ENCODE measurements at places on chromosomes 4 and X. TPM values are rescaled to one million over a fixed set of nuclear protein-coding genes. Genes with fewer than 3 reads are reported as not detected.
A peak's percentile ranks its signal among the peaks of the same experiment; 100 is the strongest.

DNA sequence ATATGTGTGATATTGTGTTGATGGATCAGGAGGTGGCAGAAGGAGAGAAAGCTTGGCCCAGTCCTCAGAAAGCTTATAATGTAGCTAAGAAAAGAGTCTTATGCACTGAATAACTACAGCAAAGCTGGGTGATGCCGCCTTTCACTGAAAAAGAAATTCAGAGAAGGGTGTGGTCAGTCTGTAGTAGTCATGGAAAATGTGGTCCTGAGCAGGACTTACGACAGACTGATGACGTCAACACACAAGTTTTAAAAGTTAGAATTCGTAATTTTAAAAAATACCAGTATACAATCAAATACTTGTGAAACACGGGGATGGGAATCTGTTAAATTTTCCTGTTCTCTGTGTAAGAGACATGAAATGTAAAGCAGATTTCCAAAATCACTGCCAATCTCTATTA, 87.0 kb upstream of the RAPGEF2 start:
- H3K27me3 ChIP-seq: no peaks in the 10 kb centered on the region
- no peak overlapping the region for H3K27ac ChIP-seq
- H3K36me3 ChIP-seq: no peaks in the 10 kb centered on the region
- no peak for DNase-seq

DNA sequence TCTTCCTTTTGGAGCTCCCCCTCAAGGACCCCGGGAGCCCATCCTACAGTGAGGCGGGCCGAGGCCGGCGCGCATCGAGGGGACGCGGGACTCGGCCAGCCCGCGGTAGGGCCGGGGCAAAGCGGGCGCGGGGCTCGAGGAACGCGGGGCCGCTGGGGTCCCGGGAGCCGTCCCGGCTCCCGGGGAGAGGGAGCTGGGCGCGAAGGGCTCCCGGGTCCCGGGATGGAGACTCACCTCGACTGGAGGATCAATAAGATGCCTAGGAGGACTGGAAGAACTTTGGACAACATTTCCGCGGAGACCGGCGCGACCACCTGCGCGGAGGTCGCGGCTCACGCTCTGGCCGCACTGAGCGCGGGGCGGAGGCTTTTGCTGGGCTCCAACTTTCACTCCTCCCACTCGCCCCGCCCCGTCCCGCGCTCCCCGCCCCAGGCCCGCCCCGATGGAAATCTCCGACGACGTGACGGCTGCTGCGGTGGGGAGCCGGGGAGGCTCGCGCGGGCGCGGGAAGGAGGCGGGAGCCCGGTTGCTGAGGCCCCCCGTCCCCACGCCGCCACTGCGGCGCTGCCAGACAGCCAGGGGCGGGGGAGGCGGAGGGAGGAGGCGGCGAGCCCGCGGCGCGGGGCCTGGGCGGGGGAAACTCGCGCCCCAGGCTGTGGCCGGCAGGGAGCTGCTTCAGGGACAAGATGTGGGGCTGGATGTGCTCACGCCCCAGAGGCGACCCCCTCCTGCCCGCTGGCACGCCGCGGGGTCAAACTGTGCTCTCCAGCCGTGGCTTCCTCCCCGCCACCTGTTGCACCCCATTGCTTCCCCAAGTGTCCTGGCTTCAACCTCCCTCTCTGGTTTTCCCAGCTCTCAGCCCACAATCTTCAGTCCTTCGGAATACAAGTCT, at the start of gene GABRE:
Gene GABRE (minus strand): TSS at position 341 of the 892 bp plus-strand sequence. CDS start 51 bp downstream, at position 290.
- H3K4me3 ChIP-seq: no peak within 1 kb of the TSS
- no peak for DNase-seq
- no peaks in the 10 kb centered on the region for H3K36me3 ChIP-seq
- H3K27ac ChIP-seq: no peak within 1 kb of the TSS

GRCh38 chrX:5409106-5409505, 819.6 kb downstream of the NLGN4X start:
- H3K36me3 ChIP-seq: no peaks in the 10 kb centered on the region
- no peak overlapping the region for H3K27ac ChIP-seq
- no peak for DNase-seq
- H3K4me1 ChIP-seq: no peaks in the 10 kb centered on the region

- H3K36me3 ChIP-seq: no peaks in the 10 kb centered on the region
- no peak for DNase-seq
- no peak overlapping the region for H3K4me3 ChIP-seq
- no peaks in the 10 kb centered on the region for H3K27me3 ChIP-seq
- H3K4me1 ChIP-seq: no peaks in the 10 kb centered on the region
- no peak overlapping the region for H3K27ac ChIP-seq
These were observed 17.3 kb upstream of the HPGD start for GRCh38 chr4:174539571-174539970.

DNA sequence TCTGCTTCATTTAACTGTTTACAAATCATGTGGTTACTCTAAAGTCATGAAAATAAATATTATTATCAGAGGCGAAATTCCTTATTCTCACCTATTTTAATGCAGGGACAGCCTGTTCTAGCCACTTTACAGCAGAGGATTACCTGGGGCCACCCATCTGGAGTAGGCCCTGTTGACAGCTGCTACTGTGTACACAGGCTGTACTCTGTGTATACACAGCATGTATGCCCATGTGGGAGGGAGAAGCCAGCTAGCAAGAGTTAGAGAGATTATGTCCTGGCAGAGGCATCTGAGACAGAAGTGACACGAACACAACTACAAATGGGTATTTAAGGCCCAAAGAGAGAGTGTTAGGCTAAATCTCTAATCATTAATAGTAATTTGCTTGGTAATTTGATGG, 62.1 kb downstream of the GPRIN3 start:
- no peaks in the 10 kb centered on the region for H3K27me3 ChIP-seq
- peak overlapping the region; percentile 84 for H3K27ac ChIP-seq
- no peak for DNase-seq
- peaks cover 6% of the 10 kb centered on the region for H3K36me3 ChIP-seq
- H3K4me1 ChIP-seq: peaks cover 16% of the 10 kb centered on the region
- no peak overlapping the region for H3K4me3 ChIP-seq

GRCh38 chrX:10120331-10120730, 36.4 kb upstream of the CLCN4 start:
- H3K4me3 ChIP-seq: no peak overlapping the region
- H3K27me3 ChIP-seq: no peaks in the 10 kb centered on the region
- H3K27ac ChIP-seq: no peak overlapping the region
- H3K36me3 ChIP-seq: no peaks in the 10 kb centered on the region
- H3K4me1 ChIP-seq: peaks cover 13% of the 10 kb centered on the region
- DNase-seq: no peak

DNA sequence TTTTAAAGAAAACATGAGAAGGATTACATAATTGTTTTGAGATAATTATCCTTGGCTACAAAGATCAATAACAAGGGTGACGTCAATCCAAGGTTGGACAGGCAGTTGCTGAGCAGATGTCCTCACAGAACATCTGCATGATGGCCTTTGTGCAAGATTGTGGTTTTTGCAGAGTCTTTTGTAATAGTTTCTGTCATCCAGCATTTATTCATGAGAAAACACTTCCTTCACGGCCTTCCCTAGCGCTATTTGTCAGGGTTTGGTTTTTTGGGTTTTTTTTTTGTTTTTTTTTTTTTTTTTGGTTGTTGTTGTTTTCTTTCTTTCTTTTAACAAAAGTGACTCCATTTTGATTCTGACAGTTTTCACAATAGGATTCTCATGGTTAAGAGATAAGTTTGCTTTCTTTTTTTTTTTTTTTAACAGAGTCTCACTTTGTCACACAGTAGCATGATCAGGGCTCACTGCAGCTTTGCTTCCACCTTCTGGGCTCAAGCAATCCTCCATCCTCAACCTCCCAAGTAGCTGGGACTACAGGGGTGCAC, 31.5 kb upstream of the ELF2 start:
- no peak overlapping the region for H3K4me3 ChIP-seq
- peak; percentile 2 for DNase-seq
- no peaks in the 10 kb centered on the region for H3K4me1 ChIP-seq
- H3K27ac ChIP-seq: no peak overlapping the region
- H3K36me3 ChIP-seq: no peaks in the 10 kb centered on the region
- no peaks in the 10 kb centered on the region for H3K27me3 ChIP-seq

RAPGEF2 gene
- total RNA-seq: 22.0 TPM

CABS1 gene
- not detected for total RNA-seq

CYTL1 gene
- not detected for total RNA-seq

PDCL2 gene
- total RNA-seq: not detected

Measured in T-cell (primary cell).